ENCODE measurements at places on chromosomes 3 and 15.

GRCh38 chr3:61627768-61628185 lies 66.4 kb downstream of the PTPRG start:
- DNase-seq: no peak

GRCh38 chr3:95798628-95799027 lies 1015.8 kb upstream of the EPHA6 start:
- DNase-seq: no peak

DNA sequence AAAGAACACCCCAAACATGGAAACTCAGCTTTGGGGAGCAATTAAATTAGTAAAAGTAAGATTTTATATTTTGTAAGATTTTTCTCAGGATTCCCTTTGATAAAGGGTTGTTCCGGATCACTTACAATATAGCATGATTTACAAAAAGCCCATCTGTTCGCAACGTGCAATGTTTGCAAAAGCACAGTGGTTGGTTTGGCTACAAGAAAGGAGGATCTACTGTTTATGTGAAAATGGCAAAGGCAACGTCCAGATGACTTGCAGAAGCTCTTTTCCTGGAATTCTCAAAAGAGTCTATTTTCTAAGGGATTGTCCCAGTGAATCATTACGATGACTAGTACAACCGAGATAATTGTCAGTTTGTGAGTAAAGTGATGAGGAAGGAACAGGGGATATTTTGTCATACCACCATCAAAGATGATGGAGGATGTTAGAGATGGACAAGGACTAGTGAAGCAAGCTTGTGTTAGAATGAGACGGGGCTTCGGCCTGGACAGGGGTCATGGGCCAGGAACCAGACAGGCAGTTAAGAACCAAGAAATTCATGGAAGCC lies 71.6 kb downstream of the CRYGS start:
- DNase-seq: no peak

- no peak for DNase-seq
Observed at GRCh38 chr3:94928921-94929320, 866.1 kb downstream of the NSUN3 start.

GRCh38 chr3:23438657-23439056 lies 235.5 kb downstream of the UBE2E2 start:
- DNase-seq: no peak

DNA sequence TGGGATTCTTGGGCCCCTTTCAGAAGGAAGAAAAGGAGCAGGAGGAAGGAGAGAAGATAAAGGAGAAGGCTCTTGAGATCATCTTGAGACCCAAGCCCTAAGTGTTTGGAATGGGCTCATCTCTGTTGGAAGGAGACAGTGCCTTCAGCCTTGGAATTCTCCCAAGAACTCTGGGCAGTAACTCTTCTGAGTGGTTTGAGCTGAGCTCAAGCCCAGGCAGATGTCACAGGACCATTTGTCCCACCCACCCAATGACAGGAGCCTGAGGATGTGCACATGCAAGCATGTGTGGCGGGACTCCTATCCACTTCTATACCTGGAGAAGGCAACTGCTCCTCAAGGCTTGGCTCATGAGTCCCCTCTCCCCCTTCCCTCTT lies 14.6 kb upstream of the TMEM40 start:
- DNase-seq: no peak

DNA sequence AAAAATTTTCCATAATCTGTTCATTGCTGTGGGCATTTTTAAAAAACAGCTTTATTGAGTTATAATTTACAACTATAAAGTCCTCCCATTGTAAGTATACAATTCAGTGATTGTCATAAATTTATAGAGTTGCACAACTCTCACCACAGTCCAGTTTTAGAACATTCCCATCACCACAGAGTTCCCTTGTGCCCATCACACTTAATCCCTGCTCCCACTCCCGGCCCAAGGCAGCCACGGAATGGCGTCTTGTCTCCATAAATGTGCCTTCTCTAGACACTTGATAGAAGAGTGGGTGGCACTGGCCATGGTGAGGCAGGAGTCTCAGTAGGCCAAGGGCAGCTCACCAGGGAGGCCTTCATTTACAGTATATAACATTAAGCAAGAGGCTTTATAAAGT lies 6.3 kb downstream of the TSEN2 start:
- no peak for DNase-seq

GRCh38 chr15:59242649-59243048 lies 36.0 kb downstream of the LDHAL6B start:
- DNase-seq: no peak

GRCh38 chr3:53724566-53724965 lies 121.7 kb downstream of the CHDH start:
- no peak for DNase-seq

GRCh38 chr3:177320765-177321247 lies 123.5 kb upstream of the TBL1XR1 start:
- DNase-seq: no peak

- DNase-seq: no peak
Observed at GRCh38 chr3:127351321-127351720, 63.5 kb upstream of the PRR20G start.

- no peak for DNase-seq
Observed at GRCh38 chr15:50977162-50977561, 68.7 kb downstream of the AP4E1 start.

DNA sequence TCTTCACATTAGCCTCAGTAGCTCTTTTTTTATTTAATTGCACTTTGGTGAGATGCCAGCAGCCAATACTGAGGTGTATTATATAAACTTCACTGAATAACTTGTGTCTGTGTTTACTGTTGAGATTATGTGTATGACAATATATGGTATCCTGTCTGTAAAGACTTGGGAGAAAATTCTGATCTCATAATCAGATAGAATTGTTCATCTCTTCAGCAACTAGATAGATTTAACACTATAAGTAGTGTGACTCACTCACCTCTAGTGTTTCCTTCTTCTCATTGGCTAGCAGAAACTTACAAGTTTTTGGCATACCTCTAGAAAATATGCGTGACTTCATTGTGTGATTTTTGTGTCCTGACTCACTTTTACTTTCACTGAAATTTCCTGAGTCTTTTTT lies 67.6 kb upstream of the TGFBR2 start:
- DNase-seq: no peak

GRCh38 chr15:52288051-52288942 lies 7.3 kb downstream of the MYO5C start:
- DNase-seq: no peak

GRCh38 chr3:134922101-134922500 lies 127.0 kb downstream of the EPHB1 start:
- no peak for DNase-seq

- DNase-seq: no peak
Observed at GRCh38 chr3:150168698-150169097, 198.0 kb upstream of the PFN2 start.

DNA sequence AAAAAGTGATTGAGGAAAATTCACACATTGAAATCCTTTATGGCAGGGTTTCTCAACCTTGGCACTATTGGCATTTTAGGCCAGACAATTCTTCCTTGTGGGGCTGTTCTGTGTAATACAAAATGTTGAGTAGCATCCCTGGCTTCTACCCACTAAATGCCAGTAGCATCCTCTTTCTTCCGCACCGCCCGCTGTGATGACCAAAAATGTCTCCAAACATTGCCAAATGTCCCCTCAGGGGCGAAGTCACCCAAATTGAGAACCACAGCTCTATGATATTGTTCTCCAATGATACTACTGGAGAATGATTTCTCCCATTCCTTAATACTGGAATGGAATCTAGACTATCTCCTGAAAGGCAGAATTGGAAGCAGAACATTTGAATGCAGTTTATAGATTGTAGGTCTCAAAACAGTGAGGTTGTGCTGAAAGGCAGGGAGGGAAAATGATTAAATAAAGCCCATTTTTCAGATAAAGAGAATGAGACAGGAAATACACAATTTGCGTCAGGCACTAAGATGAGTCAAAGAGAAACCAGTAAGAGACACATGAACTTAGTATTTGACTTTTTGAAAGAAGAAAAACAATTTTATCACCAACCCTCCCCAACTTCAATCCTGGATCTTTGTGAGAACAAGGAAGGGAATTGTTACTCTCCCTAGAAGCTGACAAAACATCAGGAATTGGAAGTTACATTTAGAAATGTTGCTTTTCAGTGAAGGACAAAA lies 101.6 kb upstream of the TNIK start:
- no peak for DNase-seq

- DNase-seq: no peak
Observed at GRCh38 chr3:193865339-193865738, 270.6 kb upstream of the HES1 start.

- DNase-seq: no peak
Observed at GRCh38 chr15:55112706-55113105, 84.0 kb downstream of the RSL24D1 start.

GRCh38 chr3:190238871-190239270 lies 83.4 kb downstream of the CLDN1 start:
- DNase-seq: no peak

DNA sequence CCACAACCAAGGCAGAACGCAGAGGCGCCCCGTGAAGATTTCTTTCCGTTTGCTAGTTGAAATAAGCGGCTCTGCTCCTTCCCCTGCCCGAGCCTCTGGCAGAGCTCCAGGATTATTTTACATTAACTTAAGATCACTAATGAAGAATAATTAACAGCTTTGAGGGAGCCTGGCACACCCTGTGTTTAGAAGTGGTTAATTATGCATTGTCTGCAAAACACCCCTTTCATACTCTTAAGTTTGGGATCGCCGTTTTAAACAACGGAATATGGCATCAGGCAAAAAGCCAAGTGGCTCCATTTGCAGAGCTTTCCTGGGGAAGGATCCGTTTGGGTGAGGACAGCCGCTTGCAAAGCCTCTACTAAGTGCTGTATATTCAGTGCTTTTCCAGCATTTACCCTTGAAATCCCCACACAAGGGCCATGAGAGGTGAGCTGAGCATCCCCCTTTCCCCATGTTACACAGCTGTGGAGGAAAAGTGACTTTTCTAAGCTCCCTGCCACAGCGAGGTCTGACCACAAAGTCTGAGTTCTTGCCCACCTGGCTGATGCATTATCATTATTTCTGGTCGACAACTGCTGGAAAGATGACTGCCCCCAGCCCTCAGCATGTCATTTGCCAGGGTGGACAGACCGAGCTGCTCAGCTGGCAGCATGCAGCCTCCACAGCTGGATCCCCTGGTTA lies 33.9 kb downstream of the IQSEC1 start:
- DNase-seq: no peak

- no peak for DNase-seq
Observed at GRCh38 chr3:192129586-192129985, 597.8 kb downstream of the FGF12 start.

DNA sequence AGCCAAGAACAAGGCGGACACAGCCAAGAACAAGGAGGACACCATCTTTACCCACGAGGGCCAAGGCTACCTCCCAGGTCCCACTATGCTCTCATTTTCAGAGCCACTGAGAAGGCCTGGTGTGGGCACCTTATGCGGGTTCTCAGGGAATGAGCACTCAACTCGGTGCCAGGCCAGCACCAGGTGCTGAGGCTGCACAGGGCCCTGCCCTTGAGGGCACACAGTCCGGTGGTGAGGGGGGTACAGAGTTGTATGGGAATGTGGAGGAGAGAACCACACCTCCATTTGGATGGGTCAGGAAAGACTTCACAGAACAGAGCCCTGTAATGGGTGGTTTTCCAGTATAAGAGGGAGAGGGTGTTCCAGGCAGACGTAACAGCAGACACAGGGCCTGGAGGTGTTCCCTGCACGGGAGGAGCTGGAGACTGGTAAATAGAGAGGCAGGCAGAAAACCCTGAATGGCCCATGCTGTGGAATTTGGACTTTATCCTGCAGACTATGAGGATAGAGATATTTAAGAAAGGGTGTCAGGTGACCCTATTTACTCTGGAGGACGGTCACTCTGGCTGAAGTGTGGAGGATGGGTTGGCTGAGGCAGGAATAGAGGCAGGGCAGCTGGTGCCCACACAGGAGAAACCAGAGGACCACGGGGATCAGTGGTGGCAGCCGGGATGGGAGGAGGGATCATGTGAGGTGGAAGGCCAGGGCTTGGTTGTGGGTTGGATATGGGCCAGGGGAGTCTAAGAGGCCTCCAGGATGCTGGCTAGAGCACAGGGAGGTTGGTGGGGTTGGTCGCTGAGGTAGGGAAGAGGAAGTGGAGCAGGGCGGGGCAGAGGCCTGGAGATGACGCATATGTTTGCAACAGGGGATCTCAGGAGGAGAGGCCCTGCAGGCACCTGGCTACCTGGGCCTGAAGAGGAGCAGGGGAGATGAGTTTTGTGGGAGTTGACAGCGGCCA lies 34.6 kb downstream of the CRABP1 start:
- no peak for DNase-seq

GRCh38 chr15:38885471-38885952 lies 320.9 kb upstream of the RASGRP1 start:
- DNase-seq: no peak

DNA sequence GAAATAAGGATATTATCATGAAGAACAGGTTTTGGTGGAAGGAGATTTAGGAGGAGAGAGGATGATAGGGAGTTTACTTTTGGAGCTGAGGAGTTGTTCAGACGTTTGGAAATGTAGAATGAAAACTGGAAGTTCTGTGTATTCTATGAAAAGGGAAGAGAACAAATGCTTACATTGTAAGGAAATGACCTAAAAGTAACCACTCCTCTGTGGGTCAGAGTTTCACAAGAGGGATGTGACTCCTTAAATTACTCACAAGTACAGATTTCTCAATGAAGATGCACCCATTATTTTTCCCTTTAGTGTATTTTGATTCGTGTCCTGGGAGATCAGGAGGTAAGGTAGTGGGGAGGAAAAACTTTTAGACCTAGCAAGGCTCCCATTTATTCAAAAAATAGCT lies 4.0 kb downstream of the RNF13 start:
- no peak for DNase-seq

DNA sequence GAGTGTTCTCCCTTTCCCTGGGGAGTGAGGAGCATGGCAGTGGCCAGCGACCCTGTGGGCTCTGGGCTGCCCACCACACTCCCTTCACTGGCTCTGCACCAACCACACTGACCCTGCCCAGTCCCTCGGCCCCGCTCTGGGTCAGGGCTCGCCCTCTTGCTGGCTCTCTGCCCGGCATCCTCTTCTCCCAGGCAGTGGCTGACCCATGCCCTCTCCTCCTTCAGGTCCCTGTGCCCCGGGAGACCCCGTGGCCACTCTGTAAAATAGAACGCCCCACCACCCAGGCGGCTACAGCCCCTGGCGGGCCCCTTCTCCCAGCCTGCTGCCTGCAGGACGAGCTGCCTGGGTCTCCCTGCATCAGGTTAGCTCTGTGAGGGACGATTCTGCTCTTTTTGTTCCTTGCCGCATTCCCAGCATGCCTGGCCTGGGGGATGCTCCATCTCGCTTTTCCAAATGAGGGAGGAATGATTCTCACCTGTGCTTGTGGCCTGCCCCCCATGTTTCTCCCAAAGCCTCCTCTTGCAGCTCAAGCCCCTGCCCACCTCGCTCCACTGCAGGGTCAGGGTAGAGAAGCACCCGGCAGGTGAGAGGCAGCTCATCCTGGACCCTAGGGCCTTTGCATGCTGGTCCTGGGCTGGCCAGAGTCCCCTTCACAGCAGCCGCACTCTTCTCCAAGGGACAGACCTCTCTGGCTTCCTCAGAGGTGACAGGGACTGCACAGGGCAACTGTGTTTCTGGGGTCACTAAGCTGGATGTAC lies 14.5 kb upstream of the CFAP100 start:
- no peak for DNase-seq
